Activated gamma-delta T cell treated with anti-CD3 and anti-CD28 coated beads, Interleukin-2, amount 50 U/mL, for 16 hours (primary cell): ENCODE measurements at places on chromosomes 7 and 10.

DNA sequence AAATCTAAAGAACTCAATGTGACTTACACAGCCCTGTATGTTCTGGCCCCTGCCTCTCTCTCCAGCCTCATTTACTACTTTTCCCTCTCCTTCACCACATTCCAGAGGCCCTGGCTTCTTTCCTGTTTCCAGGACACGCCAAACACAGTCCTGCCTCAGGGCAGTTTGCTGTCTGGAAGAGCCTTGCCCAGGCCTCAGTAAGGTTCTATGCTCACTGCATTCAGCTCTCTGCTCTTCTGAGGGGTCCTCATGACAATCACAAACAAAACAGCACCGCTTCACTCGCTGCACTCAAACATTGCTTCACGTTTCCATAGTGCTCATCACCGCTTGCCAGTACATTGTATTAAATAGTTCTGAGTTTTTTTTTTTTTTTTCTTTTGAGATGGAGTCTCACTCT, 35.1 kb upstream of the GARS1 start:
- DNase-seq = no peak

DNA sequence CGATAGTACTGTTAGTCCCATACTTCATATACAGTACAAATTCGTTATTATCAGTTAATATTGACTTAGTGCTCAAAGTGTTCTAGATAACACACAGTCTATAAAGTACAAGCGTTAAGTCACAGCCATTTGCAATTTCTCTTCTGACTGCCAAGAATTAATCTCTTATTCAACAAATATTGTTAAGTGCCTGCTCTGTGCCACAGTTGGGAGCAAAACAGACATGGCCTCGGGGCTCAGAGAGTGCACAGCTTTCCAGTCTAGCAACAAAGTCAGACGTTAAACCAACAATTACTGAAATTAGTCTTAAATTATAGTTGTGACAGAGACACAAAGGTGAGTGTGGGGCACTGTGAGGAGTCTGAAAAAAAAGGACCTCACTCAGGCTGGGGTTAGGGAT, 113.0 kb upstream of the DPP6 start:
- no peak for DNase-seq

DNA sequence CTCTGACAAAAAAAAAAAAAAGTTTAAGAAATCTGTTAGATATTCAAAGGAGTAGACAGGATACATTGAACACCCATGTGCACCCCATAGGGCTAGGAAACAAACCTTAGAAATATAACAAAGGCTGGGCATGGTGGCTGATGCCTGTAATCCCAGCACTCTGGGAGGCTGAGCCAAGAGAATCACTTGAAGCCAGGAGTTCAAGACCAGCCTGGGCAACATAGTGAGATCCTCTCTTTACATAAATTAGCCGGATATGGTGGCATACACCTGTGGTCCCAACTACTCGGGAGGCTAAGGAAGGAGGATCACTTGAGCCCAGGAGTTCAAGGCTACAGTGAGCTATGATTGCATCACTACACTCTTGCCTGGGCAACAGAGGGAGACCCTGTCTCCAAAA, 15.3 kb downstream of the CLIP2 start:
- DNase-seq = no peak

GRCh38 chr7:159136846-159137245, 7.8 kb downstream of the VIPR2 start:
- DNase-seq = no peak

- no peak for DNase-seq
These were observed 264.1 kb downstream of the PHF14 start for GRCh38 chr7:11237742-11238141.

DNA sequence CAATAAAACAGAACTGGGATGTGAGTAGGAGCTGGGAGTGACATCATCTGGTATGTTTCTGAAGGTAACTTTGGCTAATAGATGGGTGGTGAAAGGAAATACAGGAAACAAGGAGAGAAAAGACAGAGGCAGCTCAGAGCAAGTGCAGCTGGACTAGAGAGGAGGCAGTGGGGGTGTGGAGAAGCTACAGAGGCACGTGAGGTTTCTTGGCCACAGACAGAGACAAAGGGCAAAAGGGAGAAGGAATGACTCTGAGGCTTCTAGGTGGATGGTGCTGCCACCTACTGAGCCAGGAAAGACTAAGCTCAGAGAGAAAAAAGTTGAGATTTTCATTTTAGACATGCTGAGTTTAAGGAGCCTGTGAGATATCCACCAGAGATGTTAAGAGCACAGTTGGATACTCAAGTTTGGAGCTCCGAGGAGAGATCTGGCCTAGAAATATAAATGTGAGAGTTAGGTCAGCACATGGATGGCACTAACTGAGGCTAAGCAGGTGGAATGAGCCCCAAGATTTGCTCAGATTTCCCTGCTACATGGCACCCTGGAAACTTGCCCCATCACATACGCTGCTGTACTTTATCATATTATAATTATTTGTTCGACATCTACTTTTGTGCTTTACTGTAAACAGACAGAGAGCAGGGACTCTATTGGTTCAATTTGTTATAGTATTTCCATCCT, 293.0 kb upstream of the IMMP2L start:
- DNase-seq = no peak

DNA sequence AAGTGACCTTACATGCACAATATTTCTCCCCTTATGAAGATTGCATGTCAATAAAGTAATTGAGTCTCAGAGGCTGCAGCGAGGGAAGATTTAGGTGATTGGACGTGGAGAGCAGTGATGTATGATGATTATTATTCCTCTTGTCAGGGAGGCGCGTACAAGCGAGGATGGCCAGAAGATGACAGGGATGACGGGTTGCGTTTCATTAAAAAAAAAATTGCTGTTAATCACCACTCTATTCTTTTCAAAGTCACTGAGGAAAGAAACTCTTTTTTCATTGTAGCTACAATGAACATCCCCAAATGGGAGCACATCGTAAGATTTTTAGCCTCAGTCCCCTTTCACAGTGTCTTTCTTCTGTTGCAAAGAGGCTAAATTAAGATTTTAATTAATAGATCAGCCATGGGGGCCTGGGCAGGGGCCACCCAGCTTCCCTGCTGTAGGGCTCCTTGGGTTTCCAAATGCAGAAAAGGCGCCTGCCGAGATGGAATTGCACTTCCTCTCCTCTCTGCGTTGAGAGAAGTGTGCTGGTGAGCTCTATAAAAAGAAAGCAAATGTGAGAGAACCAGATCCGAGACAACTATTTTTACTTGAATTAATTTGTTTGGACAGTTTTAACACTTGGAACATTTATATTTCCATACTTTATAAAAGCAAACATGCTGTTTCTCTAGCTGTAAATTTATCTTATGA, 998.1 kb downstream of the LRMDA start:
- no peak for DNase-seq

- DNase-seq = no peak
These were observed 41.2 kb upstream of the TNS3 start for GRCh38 chr7:47622946-47623640.

- no peak for DNase-seq
These were observed 129.0 kb downstream of the DNAH11 start for GRCh38 chr7:21671859-21672258.

DNA sequence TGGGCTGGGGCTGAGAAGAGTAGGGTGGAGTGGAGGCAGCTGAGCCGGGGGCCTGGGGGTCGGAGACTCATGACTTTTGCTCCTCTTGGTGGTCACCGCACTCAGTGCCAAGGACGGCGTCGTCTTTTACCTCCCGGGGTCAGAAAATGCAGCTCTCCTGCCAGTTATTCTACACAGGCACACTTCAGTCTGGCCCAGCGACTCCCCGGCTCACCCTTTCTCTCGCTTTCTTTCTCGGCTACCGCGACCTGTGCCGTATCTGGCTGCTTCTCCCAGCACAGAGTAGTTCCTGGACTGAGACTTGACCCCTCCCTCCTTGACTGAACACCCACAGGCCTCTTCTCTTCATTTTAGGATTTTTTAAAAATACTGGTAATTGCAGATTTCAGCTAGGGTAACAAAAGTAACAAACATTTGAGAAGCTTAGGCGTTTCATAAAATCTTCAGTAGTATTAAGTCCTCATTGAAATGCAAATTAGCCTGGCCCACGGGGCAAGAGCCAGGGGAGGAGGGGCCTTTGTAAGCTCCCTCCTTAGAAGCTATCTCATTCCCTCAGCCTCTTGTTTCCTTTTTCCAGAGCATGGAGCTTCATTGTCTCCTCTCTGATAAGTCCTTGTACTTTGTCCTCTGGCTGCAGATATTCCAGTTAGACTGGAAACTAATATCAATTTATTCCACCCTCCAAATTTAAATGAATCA, 1.1 kb upstream of the PRLHR start:
- no peak for DNase-seq

GRCh38 chr10:61164458-61165160, 220.6 kb upstream of the RHOBTB1 start:
- DNase-seq = no peak

GRCh38 chr10:43287056-43288007, 20.5 kb upstream of the RASGEF1A start:
- DNase-seq = peak; percentile 47

- no peak for DNase-seq
These were observed 370.1 kb downstream of the PRPF18 start for GRCh38 chr10:13956826-13957225.

DNA sequence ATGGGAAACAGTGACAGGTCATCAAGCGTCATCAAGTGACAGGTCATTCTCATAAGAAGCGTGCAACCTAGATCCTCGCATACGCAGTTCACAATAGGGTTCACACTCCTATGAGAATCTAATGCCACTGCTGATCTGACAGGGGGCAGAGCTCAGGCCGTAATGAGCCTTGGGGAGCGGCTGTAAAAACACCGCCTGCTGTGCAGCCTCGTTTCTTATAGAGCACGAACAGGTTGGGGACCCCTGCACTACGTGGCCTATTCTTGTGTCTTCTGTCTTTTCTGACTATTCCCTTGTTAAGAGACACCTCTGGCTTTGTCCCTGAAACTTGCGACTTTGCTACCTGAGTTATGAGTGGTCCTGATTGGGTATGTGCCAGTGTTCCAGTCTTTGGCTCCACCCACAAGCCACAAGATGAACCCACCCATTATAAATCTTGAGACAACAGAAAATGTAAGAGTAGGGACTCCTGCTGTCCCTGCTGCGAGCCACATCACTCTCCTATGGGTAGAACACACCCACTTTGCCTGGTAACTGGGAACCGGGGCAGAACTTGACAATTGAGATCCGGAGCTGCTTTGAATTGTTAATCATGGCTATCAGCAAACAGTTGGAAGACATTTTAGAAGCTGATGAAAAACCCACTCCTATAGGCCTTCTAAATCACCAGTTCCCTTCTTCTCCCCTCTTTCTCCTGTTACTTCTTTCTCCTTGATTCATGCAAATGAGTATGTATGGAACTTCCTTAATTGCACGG, 55.8 kb upstream of the EXOC4 start:
- DNase-seq = no peak

GRCh38 chr10:43965033-43965917, 316.6 kb upstream of the ZNF32 start:
- DNase-seq = no peak

GRCh38 chr7:84461093-84461492, 266.5 kb upstream of the SEMA3A start:
- DNase-seq = no peak

DNA sequence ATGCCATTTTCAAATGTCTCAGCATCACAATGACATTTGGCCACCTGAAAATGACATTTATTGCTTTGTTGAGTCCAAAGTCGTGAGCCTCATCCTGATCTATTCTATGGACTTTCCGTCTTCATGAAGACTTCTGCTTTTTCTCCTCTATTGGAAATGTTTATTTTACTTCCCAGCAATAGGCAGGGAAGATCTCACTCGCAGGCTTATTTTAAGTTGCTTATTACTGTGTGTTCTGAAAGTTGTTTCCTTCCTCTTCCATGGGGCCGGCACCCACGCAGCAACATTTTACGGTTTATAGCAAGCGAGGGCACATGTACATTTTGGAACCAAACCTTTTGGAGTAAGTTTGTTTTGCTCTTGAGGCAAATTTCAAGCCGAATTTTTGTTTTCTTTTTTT, 221.0 kb upstream of the KLF6 start:
- no peak for DNase-seq

DNA sequence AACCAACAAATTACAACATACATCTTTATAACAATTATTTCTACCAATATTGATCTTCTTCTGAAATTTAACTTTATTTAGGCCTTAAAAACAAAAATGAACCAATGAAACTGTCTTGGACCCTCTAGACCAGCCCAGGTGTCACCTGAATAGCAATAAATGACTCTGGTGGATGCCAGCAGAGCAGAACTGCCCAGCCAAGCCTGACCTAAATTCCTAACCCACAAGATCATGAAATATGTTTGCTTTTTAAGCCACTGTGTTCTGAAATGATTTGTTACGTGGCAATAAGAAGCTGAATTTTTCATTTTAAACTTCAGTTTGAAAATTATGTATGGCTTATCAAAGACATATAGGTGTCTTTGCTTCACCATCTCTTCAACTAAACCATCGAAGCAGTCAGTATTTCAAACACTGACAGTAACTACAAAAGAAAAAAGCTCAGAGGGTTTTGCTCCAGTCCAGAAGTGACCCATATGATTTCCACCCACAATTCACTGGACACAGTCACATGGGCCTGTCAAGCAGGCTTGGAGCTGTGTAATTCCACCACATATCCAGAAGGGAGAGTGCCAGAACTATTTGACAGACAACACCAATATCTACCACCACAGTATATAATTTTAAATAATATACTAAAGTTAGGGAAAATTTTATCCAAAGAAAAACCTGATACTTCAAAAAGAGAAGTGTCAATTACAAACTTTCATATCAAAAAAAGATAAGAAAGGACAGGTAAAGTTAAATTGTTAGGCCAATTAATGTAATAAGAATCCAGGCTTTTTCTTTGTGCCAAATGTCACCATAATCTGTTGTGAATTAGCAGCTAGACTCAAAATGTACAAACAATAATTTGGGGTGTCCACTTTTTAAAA, 94.5 kb downstream of the KMT2C start:
- no peak for DNase-seq

GRCh38 chr10:34547291-34547690, 267.8 kb downstream of the PARD3 start:
- no peak for DNase-seq

DNA sequence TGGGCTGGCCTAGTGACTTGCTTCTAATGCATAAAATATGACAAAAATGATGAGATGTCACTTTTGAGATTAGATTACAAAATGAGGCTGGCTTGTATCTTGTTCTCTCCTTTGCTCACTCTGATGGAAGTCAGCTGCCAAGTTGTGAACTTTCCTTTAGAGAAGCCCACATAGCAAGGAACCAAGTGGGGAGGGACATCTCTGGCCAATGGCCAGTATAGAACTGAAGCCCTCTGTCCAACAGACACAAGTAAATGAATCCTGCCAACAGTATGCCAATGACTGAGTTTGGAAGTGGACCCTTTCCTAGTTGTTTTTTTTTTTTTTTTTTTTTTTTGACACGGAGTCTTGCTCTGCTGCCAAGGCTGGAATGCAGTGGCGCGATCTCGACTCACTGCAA, 3.3 kb downstream of the ZC3HC1 start:
- DNase-seq = no peak

- DNase-seq = no peak
These were observed 78.2 kb downstream of the NT5C2 start for GRCh38 chr10:103114876-103115275.

DNA sequence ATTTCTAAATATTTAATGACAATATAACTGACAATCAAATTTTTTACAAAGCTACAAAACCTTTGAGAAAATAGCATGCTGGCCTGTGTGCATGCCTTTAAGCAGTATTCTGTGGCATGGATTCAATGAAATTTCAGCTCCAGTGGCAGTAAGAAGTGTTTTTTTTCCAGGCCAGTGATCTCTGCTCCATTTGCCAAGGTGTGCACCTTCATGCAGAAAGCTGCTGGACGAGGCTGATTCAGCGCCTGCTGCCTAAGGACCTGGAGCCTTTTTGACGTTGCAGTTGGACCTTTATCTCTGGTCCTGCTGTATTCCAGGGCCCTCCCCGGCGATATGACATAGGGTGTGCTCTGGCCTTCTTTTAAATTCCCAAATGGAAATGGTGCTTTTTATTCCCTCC, 26.6 kb downstream of the VWC2 start:
- no peak for DNase-seq
